Pons (tissue), 1 donor: ENCODE measurements at places on chromosomes 11 and 22.

- DNase-seq, result no peak
These were observed 45.3 kb downstream of the TMEM135 start for GRCh38 chr11:87083029-87083428.

DNA sequence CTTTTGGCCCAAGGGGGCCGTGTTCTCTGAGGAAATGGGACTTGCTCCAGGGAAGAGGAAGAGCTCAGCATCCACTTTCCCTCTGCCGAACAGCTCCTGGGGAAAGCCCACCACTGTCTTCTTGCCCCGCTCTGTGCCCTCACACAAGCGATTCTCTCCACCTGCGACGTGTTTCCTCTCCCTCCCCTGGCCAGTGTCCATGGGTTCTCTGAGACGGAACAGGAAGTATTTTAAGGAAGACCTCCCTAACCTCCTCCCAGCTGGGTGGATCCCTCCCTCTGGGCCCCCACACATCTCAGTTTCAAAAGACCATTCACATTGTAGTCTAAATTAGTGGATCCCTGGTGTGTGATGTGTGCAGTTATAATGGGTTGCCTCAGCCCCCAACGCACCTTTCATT, 1.6 kb downstream of the TP53AIP1 start:
- DNase-seq, result no peak

- DNase-seq, result no peak
These were observed 8.3 kb upstream of the MMP1 start for GRCh38 chr11:102806296-102806695.

DNA sequence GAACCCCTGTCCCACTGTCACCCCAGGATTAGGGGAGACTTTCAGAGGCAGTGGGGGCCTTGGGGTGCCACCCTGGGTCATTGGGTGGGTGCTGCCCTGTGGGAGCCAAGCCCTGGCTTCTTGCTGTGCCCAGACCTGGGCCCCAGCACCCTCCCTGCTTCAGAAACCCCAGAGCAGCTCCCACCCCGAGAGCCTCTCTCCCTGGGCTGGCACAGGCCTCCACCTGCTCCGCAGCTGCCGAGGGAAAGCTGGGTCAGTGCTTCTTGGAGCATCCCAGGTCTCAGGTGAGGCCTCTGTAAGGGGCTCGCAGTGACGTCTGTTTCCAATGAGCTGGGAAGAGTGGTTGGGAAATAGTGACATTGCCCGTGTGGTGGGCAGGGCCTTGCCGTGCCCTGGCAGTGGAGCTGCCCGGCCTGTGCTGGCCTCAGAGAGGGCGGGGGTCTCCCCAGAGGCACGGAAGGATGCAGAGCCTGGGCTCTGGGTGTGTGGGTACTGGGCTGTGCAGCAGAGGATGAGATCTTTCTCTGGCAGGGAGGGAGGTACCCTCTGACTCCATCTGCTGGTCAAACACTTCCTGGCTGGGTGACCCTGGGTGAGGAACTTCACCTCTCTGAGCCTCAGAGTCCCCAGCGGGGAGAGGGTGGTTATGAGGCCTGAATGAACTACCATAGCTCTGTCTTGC, 23.0 kb downstream of the C22orf23 start:
- no peak for DNase-seq

DNA sequence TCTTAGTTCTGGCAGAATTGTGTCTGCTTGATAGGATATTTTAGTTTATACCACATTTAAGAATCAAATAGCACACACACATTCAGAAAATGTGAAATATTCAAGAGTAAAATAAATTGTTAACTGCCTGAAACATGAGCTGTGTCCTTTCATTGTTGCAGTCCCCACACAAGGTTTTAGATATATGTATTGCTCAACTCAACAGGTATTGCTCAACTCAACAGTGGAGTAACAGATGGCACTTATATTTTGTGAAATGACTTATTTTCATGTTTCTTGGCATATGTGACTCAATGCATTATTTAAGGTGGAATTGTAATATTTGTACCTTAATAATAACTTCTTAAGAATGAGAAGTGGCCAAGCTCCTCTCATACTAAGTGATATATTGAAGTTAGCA, 760.3 kb downstream of the CNTN5 start:
- no peak for DNase-seq

DNA sequence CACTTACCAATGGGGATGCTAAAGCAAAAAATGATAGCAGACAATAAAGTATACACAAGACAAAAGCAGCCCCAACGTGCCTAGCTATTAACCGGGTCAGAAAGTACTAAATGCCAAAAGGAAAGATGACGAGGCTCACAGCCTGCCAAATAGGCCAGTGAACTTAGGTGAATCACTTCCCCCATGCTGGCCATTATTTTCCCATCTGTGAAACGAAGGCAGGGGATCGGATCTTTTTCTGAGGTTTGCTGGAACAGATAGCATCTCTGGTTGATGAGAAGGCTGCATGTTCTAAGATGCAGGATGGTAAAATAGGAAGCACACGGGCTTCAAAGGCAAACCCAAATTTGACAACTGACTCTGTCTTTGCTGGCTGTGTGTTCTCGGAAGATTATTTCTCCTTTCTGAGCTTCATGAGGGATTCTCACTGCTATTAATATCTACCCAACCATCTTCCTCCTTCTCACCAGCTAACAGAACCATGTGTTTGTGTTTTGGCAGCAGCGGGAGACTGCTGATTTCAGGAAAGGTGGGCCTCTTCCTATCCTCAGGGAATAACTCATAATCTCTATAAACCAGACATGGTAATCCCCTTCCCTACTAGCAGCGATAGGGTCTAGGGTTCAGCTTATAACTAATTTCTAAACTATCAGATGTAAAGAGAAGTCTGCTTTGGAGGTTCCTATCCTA, 390.7 kb downstream of the LARGE1 start:
- no peak for DNase-seq

- no peak for DNase-seq
These were observed 52.9 kb downstream of the PANX1 start for GRCh38 chr11:94181526-94181925.

DNA sequence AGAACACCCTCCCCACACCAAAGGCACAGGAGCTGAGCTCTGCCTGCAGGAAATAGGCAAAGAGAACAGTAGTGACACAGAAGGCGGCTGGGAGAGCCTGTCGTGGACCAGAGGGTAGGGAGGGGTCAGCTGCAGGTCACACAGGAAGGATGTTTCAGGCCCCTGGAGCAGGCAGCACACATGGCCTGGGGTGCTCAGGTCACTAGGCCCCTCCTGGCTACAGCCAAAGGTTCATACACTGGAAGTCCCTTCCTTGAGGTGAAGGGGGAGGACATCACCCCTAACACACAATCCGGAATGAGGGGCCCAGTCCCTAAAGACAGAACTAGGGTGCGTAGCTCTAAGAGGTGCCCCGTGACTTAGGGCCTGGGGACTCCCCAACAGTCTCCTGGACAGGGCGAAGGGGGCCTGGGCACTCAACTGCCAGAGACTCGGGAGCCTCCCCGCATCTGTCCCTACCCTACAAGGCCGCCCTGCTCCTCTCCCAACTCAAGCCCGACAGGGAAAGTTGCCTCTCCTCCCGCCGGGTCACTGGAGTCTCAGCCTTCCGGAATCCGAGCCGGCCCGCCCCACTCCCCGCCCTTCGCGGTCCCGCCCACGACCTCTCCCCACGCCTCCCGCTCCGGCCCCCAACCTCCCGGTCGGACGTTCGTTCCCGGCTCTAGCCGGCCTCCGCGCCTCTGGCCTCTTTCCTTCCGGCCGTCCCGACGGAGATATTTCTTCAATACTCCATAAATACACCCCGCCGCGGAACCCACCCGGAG, at the start of gene CYB5R2:
CYB5R2 (minus strand) TSS at position 541 of the 764 bp plus-strand sequence. CDS start 675 bp downstream, outside the sequence.
- DNase-seq, result no peak

- DNase-seq, result no peak
These were observed 14.7 kb downstream of the SELENOO start for GRCh38 chr22:50215297-50216054.

DNA sequence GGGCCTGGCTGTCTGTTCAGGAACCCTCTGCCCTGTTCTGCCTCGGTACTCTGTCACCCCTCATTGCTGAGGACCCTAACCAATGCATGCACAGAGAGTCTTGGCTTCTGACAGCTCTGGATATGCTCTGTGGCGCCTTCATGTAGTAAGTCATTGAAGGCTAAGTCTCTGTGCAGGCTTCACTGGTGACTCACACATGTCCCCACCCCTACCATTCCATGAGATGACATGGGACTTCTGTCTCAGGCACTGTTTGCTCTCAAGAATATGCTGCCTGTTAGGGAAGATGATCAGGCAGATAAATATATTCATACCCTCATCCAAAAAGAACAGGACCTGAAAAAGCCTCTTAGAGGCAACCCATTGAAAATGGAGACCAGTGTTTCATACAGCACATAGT, 43.6 kb upstream of the HORMAD2 start:
- DNase-seq, result no peak

GRCh38 chr11:93729129-93729616, 12.1 kb downstream of the TAF1D start:
- no peak for DNase-seq

DNA sequence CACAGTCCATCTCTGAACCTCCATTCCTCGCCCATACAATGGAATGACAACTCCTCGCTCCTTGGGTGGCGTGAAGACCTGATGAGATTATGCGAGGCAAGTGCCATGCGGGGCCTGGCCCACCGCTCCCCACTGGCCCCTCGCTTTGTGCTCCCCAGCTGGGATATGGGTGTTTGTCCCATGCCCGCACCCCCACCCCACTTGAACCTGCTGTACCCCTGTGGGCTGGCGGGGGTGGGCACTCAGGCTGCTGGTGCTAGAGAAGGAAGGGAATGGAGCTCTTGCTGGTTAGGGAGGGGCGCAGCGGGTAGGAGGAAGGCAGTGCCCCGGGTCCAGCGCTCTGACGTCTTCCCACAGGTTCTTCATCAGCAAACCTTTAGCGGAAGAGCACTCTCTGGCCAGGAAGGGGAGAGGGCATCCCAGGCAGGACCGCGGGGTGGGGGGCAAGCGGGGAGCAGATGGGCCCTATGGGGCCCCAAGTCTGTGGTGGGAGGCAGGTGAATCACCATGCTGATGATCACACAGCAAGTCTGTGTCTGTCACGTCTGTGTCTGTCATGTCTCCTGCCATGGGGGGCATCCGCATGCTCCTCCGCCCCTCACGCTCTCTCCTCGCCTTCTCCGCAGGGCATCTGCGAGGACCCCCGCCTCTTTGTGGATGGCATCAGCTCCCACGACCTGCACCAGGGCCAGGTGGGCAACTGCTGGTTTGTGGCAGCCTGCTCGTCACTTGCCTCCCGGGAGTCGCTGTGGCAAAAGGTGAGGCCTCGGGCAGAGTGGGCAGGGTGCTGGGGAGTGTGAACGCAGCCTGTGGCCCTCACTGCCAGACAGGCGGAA, 9.4 kb upstream of the OMP start:
- no peak for DNase-seq

DNA sequence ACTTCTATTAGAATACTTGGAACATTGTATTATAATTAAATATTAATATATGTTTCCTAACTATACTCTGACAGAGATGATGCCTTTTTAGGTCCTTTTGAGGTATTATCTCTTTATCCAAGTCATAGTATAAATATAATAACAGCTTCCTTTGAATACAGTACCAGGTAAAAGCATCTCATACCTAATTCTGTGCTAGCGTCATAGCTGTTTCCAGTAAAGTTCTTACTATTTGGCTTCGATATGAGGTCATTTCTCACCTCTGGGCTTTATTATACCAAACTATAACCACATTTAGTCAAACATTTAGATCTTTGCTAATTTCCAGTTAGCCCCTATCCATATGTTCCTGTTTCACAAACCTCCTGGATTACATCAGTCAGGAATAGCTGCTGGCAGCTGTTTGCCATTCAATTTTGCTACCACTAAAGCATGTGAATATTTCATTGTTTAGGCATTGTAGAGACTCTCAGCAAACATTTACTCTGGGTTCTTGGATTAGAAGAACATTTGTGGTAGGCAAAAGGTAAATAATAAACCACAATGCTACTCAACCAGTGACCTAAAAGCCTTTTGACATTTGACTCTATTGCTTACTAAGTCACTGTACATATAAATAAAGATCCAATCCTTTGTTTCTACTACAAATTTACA, 255.1 kb downstream of the TTC28 start:
- no peak for DNase-seq

GRCh38 chr11:86574493-86575207, 97.8 kb downstream of the ME3 start:
- DNase-seq, result no peak

DNA sequence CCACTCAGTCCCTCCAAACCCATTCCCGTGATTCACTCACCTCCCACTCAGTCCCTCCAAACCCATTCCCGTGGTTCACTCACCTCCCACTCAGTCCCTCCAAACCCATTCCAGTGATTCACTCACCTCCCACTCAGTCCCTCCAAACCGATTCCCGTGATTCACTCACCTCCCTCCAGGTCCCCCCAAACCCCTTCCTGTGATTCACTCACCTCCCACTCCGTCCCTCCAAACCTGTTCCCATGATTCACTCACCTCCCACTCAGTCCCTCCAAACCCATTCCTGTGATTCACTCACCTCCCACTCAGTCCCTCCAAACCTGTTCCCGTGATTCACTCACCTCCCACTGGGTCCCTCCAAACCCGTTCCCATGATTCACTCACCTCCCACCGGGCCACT, 639.6 kb downstream of the BRD1 start:
- DNase-seq, result no peak

- DNase-seq, result no peak
These were observed 18.8 kb downstream of the MICAL2 start for GRCh38 chr11:12129227-12129626.

DNA sequence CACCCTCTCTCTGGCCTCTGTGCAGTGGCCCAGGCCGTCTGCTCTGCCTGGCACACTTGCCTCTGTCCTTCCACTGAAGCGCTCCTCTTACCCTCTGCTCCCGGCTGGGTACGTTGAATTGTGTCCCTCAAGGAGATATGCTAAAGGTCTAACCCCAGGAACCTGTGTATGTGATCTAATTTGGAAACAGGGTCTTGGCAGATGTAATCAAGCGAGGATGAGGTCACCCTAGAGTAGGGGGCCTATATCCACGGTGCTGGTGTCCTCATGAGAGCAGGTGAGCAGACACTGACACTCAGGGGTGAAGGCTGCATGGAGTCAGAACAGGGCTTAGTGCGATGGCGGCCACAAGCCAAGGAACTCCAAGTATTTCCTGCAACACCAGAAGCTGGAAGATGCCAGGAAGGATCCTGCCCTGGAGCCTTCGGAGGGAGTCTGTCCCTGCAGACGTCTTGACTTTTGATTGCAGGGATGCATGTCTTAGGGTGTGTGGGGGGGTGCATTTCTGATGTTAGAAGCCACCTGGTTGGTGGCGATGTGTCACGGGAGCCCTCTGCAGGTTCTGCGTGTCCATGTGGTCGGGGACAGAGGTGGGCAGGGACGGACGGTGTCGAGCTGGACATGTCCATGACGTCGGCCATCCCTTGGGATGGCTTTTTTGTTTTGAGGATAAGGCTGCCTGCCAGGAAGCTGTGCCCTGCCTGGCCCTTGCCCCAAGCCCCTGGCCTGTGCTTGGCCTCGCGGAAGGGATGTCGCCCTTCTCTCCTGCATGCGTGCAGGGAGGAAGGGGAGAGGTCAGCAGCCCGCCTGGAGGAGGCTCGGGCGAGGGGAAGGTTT, 68.6 kb downstream of the LRP5 start:
- DNase-seq, result no peak
